ENCODE measurements at places on chromosomes 4 and X.

GRCh38 chr4:176195184-176195978 is at the start of gene SPATA4:
Gene SPATA4, minus strand, starts transcription at chr4:176195585. Its CDS starts 23 bp downstream, at chr4:176195562.
- DNase-seq, result peak; percentile 91

DNA sequence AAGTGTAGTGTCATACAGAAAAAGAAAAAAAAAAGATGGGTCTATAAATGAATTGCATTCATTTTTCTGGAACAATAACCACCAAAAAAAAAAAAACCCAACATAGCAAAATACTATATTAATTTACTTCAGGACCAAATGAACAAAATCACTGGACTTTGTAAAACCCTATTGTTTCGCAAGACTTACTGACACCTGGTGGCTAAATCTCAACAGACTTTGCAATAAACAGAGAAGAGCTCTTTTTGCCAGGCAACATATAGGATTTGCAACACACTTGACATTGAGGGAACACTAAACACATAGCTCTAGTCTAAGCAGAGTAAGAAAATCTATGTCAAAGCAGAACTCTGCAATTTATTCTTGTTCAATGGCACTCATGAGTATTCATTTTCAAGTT is 990.2 kb downstream of the STPG2 start:
- no peak for DNase-seq

- DNase-seq, result peak; percentile 29
These were observed 63.9 kb downstream of the TRAPPC11 start for GRCh38 chr4:183722731-183723560.

DNA sequence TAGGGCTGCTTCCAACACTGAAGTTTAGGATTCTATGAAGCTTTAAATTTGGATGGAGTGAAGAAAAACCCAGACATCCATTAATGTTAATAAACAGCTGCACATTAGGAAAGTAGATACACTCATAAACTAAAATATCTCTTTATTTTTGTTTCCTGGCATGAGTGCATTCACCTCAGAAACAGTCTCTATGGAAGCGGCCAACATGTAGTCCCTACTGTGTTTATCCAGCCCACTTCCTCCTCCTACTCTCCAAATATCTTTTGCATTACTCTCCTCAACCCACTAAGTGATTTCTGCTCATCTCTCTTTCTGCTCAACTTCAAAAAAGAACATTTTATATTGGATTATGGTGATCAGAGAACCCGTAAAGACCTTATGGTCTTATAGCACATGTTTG is 180.3 kb upstream of the MXRA5 start:
- DNase-seq, result no peak

DNA sequence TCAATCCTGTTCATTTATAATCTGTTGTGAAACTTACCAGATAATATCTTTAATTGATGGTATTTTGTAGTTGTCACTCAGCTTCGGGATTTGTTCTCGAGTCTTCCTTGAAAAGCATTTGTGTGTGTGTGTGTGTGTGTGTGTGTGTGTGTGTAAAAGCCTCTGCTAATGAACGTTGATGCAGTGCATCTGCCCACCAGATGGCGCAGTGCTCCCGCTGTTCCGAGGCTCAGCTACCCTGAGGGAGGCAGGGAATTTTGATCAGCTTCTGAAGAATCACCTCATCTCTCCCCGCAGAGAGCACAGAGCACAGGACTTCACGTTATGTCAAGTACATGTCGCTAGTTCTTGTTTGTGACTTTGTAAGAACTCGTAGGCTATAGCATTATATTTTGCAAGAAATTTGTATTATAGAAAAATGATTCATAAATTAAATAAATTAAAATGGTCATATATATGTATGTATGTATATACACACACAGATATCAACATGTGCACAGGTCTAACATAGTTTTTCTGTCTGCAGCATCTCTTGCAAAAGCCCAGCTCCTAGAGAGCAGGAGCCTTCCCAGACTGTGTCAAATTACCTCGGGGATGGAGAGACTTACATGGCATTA is 316.7 kb upstream of the IGFBP7 start:
- DNase-seq, result no peak

- peak; percentile 56 for DNase-seq
These were observed 165.6 kb upstream of the S100G start for GRCh38 chrX:16484338-16484737.

DNA sequence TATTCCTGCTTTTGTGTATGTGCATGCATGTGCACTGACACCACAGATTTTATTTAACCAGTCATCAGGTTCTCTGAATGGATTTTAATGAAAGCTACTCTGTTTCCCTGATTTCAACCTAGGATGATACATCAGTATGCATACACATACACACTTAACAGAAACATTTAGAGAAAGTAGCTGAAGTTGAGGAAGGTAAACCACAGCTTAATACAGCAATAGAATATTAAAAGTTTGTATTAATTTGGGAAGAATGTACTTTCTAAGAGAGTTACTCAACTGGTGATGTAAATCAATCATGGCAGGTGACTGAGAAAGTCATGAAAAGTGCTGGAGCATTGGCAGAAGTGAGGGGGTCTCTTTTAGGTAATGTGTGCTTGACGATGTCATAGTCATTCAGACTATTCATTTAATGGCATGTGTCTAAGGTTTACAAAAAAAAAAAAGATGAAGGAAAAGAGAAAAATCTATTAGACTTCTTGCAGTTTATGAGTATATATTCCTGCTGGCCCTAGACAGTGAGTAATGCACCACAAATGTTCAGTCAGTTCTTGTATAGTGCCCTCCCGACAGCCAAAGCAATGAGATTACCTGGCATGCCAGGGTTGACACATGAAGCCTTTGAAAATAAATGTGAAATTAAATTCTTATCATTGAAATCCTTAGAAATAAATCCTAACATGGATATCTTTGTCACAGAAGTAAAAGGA is 187.6 kb downstream of the RAPGEF2 start:
- DNase-seq, result no peak

- no peak for DNase-seq
These were observed 217.6 kb downstream of the SNCA start for GRCh38 chr4:89619206-89619962.

DNA sequence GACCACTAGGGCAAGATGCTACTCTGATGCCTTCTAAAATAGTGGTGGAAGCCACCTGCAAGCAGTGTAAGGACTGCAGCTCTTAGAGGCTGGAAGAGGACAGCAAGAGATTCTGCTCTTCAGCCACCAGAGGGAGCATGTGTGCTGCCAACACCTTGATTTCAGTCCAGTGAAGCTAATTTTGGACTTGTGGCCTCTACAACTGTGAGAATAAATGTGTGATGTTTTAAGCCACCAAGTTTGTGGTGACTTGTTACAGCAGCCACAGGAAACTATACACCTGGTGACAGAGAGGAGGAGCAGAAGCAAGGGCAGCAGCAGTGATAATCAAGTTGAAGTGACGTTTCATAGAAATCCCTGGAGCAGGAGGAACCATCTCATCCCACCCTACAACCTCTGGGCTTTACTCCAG is 55.9 kb downstream of the FGFBP1 start:
- DNase-seq, result peak; percentile 33

DNA sequence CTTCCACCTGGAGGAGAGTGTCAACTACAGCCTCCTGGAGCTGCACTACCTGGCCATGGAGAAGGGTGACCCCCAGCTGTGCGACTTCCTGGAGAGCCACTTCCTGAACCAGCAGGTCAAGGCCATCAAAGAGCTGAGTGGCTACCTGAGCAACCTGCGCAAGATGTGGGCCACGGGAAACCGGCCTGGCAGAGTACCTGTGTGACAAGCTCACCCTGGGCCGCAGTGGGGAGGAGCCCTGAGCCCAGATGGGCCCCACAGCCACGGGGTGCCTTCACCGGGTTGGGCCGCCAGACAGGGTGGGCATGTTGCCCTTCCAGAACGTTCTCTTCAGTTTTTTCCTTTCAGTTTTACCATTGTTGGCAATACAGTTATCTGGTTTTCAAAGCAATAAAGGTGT is 15.2 kb upstream of the FAM47A start:
- DNase-seq, result no peak

- DNase-seq, result no peak
These were observed 57.8 kb downstream of the RAP1GDS1 start for GRCh38 chr4:98319021-98319420.

- peak; percentile 60 for DNase-seq
These were observed 13.0 kb downstream of the CXCL13 start for GRCh38 chr4:77618383-77619241.

DNA sequence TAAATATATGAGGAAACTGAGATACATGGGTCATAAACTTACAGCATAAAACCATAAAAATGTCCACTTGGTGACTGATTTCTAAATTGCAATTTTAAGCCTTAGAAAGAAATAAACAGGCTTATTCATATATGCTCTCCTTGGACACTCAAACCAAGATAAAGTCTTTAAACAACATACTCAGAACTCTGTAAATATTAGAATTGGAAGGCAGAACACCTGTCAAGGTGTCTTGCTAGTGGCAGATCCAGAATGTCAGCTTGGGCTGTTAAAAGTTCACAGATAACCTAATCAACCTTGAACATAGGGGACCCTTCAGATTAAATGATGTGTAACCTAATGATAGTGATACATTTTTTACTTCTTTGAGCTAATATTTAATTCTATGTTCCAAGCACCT is 208.1 kb upstream of the ARSJ start:
- DNase-seq, result no peak

DNA sequence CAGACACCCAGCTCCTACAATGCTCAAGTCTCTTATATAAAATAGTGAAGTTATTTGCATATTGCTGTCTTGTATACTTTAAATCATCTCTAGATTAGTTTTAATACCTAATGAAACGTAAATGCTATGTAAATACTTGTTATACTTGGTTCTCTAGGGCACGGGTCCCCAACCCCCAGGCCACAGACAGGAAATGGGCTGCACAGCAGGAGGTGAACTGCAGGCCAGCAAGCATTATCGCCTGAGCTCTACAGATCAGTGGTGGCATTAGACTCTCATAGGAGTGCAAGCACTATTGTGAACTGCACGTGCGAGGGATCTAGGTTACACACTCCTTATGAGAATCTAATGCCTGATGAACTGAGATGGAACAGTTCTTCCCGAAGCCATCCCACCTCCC is 395.9 kb upstream of the EMCN start:
- no peak for DNase-seq

DNA sequence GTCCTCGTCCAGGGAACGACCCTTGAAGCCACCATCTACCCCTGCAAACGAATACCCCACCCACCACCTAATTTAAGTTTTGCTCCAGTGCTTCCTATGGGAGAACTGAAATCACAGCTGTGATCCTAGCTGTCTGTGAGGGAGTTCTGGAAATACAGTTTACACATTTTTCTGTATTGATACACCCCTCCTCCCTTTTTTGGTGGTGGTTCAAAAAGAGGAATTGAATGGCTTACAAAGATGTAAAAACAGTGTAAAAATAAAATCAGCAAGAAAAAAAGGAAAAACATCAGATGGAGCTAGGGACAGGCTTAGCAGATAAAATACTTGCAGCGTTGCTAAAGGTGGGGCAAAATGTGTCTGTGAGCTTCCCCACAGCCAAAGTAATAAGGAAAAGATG is 86.6 kb downstream of the SORCS2 start:
- DNase-seq, result no peak

GRCh38 chrX:77275392-77275791 is 171.8 kb upstream of the FGF16 start:
- no peak for DNase-seq

DNA sequence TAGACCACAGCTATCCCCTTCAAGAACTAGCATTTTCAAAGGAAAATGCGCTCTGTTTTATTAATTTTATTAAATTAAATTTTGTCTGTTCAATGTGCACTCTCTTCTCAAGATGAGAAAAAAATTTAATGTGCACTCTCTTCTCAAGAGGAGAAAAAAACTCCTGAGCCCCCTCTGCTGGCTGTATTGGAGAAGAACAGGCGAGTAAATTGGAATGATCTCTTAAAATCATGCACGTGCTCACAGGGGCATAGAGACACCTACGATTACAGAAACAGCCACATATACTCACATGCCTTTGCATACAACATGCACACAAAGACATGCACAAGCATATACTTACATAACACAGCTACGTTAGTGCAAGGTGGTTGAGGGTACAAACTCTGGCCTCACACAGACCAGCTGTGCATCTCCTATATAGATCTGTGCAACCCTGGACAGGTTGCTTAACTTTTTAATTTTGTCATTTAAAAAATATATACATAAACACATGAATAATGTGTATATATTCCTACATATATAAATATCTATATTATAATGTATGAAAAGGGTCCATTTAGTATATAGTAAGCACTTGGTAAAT is 176.2 kb upstream of the CXorf66 start:
- DNase-seq, result peak; percentile 8

- DNase-seq, result no peak
These were observed 49.9 kb downstream of the PCDH7 start for GRCh38 chr4:30770049-30770549.
